ENCODE measurements at places on chromosomes 7 and 10.

- no peak for DNase-seq
Measured at GRCh38 chr10:71219918-71220688, 7.7 kb downstream of the UNC5B start.

DNA sequence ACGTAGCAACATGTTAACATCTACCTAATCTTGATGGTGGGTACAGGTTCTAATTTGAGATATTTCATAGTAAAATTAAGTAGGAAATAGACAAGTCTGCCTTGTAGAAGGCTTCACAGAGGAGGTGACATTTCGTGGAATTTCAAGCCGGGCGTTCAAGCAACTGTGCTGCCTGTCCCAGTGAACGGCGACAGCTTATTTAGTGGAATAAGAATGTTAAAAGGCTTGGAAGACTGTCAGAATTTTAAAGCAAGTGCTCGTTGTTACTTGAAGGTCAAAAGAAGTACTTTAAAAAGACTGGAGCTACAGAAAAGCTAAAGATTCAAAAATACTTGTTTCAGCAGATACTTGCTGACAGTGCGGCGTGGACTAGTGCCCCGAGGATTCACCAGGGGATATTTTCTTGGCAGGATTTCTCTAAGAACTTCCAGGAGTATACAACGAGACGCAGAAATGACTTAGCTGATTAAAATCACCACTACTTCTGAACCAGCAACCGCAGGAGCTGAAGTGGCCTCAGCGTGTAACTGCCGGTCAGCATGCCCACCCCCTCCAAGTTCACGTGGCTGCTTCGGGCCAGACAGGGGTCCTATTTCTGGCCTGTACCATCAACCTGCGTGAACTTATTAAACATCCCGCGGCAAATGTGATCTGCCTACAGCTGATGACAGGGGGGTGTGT is 46.5 kb downstream of the CTBP2 start:
- DNase-seq, result no peak

DNA sequence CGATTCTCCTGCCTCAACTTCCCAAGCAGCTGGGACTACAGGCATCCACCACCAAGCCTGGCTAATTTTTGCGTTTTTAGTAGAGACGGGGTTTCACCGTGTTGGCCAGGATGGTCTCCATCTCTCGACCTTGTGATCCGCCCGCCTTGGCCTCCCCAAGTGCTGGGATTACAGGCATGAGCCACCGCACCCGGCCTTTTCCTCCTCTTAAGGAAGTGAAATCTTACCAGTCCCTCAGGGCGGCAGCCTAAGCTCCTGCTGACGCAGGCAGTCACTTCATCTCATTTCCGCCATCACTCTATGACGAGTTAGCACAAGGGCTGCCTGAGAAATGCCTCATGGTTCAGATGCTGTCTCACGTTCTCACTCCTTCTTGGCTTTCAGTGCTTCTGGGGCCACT is 246.0 kb upstream of the SHH start:
- DNase-seq, result no peak

DNA sequence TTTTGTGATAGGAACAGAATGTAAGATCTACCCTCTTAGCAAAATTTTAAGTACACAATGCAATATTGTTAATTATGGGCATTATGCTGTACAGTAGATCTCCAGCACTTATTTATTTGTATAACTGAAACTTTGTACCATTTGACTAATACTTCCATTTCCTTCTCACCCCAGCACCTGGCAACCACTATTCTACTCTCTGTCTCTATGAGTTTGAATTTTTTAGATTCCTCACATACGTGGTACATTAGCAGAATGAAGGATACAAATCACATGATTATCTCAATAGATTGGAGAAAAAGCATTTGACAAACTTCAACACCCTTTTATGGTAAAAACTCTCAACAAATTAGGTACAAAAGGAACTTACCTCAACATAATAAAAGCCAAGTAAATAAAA is 90.3 kb upstream of the DLX6 start:
- no peak for DNase-seq

DNA sequence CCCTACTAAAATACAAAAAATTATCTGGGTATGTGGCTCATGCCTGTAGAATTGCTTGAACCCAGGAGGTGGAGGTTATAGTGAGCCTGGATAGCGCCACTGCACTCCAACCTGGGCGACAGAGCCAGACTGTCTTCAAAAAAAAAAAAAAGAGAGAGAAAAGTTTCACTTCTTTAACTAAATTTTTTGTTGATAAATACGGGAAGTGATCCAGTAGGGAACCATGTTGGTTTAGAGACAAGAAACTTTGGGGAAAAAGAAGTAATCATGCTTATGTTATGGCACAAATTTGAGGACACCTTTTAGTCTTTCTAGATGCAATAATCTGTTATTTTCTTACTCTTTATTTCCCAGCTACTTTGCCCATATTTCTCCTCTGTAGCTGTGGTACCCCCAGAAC is 309.7 kb downstream of the TYW1 start:
- DNase-seq, result no peak

GRCh38 chr10:116540814-116541213 is 4.9 kb upstream of the PNLIP start:
- no peak for DNase-seq

DNA sequence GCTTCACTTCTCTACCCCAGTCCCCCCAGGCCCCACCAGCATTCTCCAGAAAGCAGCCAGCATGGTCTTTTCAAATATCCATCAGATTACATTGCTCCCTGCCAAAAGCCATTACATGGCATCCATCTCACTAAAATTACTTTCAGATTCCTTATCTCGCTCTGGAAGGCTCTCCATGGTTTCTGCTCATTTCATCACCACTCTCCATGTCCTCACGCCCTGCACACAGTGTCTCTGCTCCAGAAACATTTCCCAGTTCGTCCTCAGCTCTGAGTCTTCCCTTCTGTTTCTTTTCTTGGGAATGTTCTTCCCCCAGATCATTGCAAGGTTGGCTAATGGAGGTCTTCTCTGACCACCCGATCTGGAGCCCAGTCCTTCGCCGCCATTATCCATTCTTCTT is 499.1 kb downstream of the KCNMA1 start:
- no peak for DNase-seq

GRCh38 chr10:125101581-125101980 is 58.8 kb downstream of the CTBP2 start:
- DNase-seq, result no peak

- no peak for DNase-seq
Measured at GRCh38 chr10:70661623-70662361, 10.5 kb upstream of the ADAMTS14 start.
